ENCODE measurements at places on chromosomes 1 and 21.
A peak's percentile ranks its signal among the peaks of the same experiment; 100 is the strongest.

- DNase-seq, result no peak
Observed at GRCh38 chr1:212186427-212187207, 98.6 kb upstream of the PPP2R5A start.

DNA sequence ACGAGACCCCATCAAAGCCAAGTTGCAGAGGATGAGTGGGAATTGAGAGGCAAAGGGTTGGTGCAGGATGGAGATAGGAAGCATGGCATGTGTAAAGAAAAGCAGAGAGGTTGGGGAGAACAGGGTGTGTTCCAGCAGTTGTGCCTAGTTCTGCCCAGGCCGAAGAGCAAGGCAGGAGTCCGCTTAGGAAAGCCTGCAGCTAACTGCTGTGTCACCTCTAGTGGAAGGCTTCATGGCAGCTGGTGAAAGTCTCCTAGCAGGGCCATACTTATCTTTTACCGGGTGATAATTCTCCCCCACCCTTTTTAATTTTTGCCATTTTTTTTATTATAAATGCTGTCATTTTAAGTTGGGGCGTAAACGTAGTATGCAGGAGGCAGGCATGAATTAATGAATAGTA lies 93.6 kb downstream of the NFIA start:
- DNase-seq, result no peak

- no peak for DNase-seq
Observed at GRCh38 chr1:197174818-197175217, 28.3 kb upstream of the ASPM start.

GRCh38 chr1:156406251-156406650 lies 37.2 kb downstream of the RHBG start:
- no peak for DNase-seq

DNA sequence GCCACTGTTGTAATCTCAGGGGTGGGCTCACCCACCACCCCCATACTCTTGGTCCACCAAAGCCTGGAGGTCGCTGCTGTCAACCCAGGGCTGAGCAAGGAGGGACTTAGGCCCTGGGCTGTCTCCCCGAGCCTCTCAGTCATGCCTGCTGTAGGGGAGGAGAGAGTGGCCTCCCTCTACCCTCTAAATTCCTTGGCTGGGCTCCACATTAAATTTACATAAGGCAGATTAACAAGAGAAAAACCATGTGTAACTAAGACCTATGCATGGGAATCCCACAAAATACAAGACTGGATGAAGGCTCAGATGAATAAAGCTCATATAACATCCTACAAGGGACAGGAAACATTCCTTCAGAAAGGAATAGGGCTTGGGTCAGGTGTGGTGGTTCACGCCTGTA lies 1.8 kb upstream of the PIK3CD start:
- DNase-seq, result no peak

DNA sequence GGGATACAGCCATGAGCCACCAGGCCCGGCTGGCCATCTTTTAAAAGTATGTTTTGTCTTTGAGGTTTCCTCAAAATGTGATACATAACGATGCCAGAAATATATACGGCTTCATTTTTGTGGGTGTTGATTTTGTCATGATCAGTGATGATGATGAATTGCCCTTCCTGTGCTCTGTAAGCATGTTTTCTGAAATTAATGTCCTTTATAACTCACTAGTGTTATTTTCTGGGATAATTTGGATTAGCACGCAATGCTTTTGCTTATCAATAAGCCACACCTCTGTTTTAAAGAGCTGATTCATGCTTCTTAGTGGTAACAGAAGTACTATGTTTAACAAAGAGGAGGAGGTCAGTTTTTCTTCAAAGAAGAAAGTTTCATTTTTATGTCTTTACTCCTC lies 25.6 kb downstream of the PHACTR4 start:
- DNase-seq, result no peak

DNA sequence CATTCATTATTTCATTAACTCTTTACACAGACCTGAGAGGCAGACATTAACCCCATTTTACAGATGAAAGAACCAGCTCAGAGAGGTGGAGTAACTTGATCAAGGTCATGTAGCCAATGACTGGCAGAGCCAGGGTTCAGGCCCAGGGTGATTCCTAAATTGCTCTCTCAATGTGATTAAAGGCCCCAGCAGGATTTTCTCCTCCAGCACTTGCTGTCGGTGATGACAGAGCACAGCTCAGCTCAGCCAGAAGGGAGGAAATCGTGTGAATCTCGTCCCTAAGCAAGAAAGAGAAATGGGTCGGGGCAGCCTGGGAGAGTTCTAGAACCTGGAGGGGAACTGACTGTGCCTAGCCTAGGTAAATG lies 19.5 kb upstream of the RNF19B start:
- DNase-seq, result peak; percentile 43

DNA sequence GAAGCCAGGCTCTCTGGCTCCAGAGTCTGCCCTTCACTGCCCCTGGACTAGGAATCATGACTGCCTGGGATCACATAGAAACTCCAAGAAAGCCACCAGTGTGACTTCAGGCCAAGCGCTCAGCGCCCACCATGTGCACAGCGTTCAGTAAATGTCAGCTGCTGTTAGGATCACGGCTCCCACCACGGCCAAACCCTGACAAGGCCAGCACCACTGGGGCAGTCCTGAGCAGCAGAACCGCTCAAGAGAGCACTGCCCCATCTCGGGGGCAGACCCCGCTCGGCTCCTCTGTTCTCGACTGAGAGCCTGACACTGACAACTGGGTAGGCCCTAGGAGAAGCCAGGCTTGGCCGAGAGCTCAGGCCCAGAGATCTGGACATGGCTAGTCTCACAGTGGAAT lies 10.0 kb downstream of the CAPZB start:
- no peak for DNase-seq

GRCh38 chr1:6096243-6097116 lies 50.8 kb downstream of the KCNAB2 start:
- DNase-seq, result peak; percentile 28

DNA sequence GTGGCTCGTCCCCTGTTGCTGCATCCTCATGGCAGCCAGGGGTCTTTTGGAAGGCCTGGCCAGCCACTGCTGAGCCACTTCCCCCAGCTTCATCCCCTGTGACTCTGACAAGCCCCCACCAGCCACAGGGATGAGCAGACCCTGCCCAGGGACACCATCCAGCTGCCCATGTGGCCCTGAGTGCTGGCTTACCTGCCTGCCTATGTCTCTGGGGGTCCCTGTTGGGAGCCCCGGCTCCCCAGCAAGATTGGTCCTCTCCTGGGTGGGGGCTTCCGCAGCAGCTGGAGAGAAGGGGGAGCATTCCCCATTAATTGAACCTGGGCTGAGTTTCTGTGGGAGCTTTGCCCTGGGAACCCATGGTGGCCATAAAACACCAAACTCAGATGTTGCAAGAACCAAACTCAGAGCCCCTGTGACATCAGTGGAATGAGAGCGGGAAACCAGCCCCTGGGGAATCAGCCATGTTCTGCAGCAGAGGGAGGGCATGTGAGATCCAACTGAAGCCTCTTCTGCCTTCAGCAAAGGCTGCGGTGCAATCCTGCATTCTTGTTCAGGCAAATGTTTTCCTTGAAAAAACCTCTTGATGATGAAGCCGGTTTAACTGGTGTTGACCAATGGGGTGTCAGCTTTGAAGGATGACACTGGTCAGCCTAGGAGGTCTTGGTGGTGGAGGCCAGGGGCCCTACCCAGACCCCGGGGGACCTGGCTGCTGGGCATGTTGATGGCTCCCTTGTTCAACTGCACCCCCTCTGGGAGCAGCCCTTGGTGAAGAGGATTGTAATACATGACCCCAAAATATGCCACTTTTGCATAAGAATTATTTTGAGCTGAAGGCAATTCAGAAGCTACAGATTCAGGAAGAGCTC lies 28.3 kb upstream of the COL18A1 start:
- DNase-seq, result peak; percentile 33

- DNase-seq, result peak; percentile 43
Observed at GRCh38 chr1:217453816-217454215, 177.1 kb downstream of the GPATCH2 start.

DNA sequence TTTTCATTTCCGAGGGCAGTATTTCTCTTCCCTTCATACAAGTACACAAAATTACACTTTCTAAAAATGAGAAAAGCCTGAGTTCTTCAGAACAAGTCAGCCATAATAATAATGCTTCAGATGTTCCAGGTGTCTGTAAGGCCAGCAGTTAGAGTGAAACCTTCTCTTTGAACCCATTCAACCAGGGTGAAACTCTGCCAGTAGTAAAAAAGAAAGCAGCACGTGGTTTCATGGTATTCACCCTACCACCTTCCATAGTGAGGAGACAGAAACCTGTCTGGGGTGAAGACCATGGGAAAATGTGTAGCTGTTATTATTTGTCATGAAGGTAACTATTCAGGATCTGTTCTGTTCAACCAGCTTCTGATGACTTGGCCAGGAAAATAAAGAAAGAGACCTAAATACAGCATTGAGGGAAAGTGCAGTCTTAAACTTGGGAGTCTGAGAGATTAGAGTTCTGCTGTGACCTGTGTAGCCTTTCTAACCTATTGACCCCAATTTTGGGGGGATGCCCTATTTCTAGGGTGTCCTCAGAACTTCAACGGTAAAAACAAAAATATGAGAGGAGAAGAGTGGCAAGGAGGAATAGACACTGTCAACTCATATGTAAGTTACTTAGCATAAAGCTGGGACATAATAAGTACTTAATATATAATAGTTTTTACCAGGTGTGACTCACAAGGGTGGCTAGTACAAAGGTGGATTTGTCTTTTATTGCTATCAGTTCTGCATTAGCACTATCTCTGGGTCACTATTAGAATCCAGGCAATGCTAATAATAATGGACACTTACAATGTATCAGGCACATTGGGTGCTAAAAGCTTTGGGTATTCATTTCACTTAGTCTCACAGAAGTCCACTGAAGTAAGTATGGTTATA lies 70.0 kb upstream of the TNFSF4 start:
- DNase-seq, result no peak

DNA sequence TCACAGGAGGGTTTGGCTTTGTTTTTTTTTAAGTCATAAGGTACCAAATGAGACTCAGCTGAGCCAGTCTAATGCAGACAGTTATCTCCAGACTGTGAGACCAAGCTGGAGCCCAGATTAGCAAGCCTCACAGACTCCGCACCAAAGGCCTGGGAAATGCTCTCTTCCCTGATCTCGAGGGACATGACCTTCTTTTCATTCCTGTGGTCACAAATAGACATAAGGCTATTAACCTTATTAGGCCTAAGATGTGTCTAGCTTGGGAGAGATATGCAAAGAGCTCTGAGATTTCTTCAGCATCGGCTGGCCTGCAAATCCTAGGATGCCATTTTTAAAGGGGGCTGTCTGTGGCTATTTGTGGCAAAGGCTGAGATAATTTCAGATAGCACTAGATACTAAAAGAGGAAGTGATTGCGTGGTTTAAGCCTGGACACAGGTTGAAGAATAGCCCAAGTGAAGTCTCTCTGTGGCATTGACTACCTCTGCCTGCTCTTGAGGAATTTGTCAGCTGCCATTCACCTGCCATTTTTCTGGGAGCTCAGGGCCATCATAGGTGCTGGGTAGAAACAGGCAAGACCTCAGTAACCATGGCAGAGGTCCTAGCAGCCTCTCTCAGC lies 301.3 kb downstream of the SIPA1L2 start:
- no peak for DNase-seq

DNA sequence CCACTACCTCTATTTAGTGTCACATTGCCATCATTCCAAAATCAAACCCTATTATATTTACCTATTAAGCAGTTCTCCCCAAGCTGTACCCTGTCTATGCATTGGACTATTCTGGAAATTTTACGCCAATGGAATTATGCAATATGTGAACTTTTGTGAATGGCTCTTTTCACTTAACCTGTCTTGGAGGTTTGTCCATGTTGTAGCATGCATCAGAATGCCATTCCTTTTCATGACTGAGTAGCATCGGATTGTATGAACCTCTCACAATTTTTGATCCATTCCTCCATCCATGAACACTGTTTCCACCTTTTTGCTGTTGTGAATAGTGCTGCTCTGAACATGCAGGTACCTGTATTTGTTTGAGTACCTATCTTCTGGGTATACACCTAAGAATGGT lies 33.7 kb downstream of the FAM163A start:
- DNase-seq, result no peak

GRCh38 chr21:26061437-26061836 lies 109.1 kb downstream of the APP start:
- no peak for DNase-seq

DNA sequence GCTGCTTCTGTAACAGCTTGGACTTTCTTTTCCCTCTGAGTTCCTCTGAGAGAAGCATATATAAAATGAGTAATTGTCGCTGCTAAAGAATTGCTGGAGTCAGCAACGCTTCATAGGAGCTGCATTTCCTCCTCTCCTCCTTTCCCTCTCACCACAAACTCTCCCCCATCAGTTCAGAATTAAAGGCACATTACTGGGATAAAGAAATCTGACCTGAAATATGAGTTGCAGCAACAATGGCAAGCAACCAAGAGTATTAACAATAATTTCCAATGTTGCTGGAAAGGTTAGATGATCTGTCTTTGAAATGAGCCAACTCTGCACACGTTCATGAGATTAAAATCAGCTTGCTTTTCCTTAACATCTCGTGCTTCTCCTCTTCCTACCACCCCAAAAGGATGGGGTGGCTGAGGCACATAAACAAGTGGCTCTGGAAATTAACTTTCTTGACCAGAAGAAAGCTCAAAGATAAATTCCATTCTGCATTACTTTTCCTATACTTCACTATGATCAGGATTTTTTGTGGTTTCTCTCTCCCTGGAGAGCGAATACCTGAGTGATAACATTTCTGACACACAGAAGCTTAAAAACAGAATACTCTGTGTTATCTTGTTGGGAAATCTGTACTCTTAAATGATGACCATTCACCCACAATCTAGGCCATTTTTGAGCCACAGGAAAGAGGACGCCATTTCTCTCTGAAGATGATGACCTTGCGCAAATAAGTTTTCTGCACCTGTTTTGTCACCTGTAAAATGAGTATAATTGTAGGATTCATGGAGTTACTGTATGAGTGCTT lies 90.2 kb downstream of the TGFBR3 start:
- no peak for DNase-seq

GRCh38 chr1:5991381-5992025 lies 722 bp downstream of the NPHP4 start:
- DNase-seq, result peak; percentile 62

DNA sequence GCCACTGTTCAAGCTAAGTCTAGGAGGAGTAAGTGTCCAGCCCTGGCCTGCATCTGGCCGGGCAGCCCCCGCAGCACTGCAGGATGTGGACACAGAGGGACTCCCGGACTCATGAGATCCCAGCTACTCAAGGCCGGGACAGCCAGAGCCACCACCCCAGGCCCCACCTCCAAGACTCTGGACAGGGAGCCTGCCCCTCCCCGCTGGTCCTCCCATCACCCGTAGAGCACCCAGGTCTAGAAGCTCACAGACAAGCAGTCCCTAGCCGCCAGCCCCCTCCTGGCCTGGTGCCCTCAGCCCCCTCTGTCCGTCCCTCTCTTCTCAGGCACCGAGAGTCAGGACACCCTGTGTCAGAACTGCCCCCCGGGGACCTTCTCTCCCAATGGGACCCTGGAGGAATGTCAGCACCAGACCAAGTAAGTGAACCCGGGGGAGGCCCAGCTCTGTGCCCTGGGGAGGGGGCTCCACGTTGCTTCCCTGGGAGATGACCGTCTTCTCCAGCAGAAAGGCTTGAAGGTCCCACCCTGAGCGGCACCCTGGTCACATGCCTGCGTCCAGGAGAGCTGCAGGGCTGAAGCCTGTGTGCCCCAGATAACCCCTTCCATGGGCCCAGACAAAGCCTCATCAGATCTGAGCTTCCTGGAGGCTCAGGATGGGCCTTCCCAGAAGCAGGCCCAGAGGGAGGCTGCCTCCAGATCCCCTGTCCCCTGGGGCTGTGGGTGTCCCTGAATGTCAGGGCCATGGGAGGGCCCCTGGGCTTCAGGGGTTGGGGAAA lies 4.3 kb downstream of the TNFRSF14 start:
- DNase-seq, result no peak

- no peak for DNase-seq
Observed at GRCh38 chr1:93774707-93775106, 93.1 kb upstream of the BCAR3 start.

- no peak for DNase-seq
Observed at GRCh38 chr1:201466492-201466891, 2.5 kb downstream of the PHLDA3 start.
